Amniotic epithelial cell (primary cell): ENCODE measurements at places on chromosomes 7 and 10.

DNA sequence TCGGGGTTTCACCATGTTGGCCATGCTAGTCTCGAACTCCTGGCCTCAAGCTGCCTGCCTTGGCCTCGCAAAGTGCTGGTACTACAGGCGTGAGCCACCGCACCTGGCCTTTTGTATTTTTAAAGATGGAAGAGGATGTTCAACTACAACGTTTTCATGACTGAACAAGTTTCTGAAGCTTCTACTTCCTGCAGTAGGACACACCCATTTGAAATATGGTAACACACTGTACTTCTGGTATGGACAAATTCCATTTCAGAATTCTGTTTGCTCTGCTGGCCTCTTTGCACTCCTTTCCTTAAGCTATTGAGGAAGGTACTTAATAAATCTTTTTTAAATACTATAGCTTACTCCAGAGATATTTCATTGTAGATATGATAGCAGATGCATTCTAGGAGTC lies 10.9 kb upstream of the CDK1 start:
- no peak for DNase-seq

GRCh38 chr7:30144657-30145306 lies 10.0 kb downstream of the MTURN start:
- DNase-seq, result peak; percentile 31

- peak; percentile 29 for DNase-seq
Measured at GRCh38 chr10:88858491-88858890, 6.8 kb upstream of the ANKRD22 start.

DNA sequence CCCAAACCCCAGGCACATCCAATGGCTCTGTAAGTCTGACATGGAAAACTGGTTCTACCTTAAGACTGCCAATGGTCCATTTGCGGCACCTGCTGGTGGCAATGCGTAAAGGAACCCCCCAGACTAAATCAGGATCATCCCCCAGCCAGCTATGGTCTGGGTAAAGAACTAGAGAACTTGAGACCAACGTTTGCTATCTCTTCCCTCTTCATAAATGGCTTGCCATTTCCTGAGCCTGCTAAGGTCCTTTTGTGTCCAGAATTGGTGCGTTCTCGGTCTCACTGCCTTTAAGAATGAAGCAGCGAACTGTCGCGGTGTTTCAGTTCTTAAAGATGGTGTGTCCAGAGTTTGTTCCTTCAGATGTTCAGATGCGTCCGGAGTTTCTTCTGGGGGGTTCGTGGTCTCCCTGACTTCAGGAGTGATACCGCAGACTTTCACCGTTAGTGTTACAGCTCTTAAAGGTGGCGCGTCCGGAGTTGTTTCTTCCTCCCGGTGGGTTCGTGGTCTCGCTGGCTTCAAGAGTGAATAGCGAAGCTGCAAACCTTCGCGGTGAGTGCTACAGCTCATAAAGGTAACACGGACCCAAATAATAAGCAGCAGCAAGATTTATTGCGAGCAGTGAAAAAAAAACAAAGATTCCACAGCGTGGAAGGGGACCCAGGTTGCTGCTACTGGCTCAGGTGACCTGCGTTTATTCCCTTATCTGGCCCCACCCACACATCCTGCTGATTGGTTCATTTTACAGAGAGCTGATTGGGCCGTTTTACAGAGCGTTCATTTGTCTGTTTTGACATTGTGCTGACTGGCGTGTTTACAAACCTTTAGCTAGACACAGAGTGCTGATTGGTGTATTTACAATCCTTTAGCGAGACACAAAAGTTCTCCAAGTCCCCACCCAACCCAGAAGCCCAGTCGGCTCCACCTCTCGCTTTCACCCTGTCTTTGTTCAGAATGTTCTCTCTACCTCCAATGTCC lies 95.4 kb downstream of the ELMO1 start:
- DNase-seq, result no peak

GRCh38 chr7:15459018-15459615 lies 102.7 kb downstream of the AGMO start:
- DNase-seq, result no peak

- DNase-seq, result peak; percentile 87
Measured at GRCh38 chr10:35433851-35434426, 97.6 kb downstream of the CCNY start.

DNA sequence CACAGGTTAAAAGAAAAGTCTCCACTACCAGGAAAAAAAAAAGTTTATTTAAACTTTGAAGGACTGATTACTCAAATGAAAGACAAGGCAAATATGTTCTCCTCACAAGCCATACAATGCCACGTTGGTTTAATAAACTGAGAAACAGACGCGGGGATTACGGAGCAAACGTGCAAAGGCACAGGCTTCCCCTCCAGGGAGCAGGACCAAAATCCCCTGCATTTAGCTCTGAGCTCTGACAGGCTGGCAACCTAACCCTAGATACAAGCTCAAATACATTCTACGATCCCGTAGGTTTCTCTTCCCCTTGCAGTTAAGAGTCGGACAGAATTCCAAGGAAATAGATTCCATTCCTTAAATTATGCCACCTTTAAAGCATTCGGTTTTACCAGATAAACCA lies 7.7 kb upstream of the GRB10 start:
- peak; percentile 11 for DNase-seq

DNA sequence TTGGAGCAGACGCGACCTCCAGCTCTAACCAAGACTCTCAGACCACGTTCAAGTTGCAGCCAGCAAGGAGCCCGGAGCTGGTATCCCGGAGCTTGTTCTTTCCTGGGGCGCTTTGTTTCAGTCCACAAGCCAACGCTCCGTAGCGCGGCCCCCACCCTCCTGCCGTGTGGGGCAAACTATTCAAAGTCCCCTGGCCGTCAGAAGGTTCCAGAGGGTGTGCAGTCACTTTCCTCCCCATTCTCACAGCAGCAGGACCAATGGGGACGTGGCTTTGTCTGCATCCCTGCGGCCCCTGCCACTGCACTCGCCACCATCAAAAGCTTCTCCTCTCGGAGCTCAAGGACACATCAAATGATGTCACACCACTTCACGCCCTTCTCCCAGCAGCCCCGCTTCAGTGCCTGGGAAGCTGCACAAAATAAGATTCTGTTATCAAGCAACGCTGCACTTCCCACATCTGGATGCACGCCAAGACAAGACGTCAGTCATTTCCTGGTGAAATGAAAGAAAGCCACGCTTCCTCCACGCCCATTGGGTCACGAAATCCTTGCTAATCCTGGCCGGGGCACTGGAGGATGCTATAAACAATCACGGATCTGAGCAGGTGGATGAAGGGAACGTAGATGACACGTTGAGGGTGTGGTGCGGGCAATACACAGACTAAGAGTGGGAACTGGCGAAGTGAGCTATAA lies 348.2 kb downstream of the PTPRN2 start:
- no peak for DNase-seq

DNA sequence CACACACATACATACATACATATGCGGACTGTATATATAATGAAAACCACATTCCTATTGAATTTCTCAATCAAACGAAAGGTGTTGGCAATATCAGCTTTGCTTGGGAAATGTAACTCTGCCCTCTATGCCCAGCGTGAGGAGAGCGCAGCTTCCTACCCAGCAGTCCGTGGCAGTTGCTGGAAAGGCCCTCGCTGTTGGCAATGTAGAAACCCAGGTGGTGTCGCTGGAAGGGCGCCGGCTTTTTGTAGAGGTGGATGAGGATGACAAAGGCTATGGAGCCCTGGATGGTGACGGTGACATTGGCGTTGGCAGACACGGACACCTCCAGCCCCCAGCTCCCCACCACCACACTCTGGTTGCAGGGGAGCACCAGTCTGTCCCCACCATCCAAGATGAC lies 100.9 kb downstream of the ITIH5 start:
- no peak for DNase-seq

- no peak for DNase-seq
Measured at GRCh38 chr10:58570307-58570723, 57.6 kb downstream of the BICC1 start.

- no peak for DNase-seq
Measured at GRCh38 chr7:39637400-39637799, 14.0 kb downstream of the RALA start.

- DNase-seq, result no peak
Measured at GRCh38 chr10:25901199-25901598, 32.8 kb upstream of the MYO3A start.

DNA sequence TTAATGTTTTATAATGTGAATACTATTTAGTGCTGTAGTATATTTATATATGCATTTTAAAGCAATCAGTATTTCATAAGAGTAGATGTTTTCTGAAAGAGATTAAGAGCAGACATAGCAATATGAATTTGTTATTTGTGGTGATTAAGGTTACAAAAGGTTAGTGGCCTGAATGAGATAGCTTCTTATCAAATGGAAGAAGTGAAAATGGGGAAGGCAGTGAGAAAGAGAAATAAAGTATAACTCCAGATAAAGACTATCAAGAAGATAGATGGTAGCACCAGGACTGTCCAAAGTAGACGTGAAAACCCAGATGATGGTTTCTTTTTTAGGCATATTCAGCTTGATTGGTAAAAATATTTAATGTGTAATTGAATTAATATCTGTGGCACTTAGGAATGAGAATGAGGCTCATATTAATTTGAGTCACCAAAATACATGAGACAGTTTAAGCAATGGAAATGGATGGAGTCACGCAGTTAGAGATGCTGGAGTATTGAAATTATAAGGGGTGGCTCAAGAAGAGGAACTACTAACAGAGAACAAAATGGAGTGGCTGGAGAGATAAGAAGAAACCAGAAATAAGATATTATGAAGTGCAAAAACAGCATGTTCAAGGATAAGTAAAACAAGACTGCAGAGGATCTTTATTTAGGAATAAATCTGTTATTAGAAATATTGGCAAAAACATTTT lies 288.0 kb upstream of the SEMA3C start:
- DNase-seq, result no peak

- no peak for DNase-seq
Measured at GRCh38 chr7:104294291-104294690, 34.1 kb upstream of the LHFPL3 start.

- DNase-seq, result no peak
Measured at GRCh38 chr10:126207313-126207771, 180.9 kb downstream of the ADAM12 start.

GRCh38 chr10:50805981-50806622 lies 66.4 kb downstream of the ASAH2B start:
- DNase-seq, result no peak

GRCh38 chr7:135965602-135966001 lies 11.6 kb downstream of the MTPN start:
- DNase-seq, result no peak

DNA sequence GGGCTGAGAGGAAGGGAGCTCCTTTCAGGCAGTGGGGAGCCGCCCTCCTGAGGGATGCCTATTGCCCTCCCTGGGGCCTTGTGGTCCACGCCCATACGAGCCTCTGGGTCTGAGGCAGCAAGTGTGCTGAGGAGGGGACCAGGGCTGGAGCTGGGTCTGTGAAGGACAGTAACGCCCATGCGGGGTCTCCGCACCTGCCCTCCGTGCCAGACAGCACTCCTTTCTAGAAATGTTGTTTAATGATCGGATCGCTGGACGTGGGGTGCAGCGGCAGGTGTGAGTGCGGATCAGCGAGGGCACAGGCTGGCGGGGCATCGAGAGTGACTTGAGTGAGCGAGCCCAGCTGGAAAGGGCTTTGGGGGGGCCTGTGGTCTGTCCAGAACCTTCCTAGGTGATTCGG lies 70.1 kb downstream of the ELFN1 start:
- no peak for DNase-seq

DNA sequence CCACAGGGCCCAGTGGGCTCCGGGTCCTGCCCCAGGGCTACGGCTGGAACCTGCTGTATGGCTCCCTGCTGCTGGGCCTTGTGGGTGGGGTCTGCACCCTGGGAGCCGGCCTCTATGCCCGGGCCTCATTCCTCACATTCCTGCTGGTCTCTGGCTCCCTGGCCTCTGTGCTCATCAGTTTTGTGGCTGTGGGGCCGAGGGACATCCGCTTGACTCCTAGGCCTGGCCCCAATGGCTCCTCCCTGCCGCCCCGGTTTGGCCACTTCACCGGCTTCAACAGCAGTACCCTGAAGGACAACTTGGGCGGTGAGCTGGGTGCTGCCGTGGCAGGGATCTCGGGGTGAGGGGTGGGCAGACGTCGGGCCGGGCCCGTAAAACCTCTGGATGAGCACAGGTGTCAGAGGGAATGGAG lies 4.4 kb downstream of the SLC12A9 start:
- DNase-seq, result no peak

- DNase-seq, result no peak
Measured at GRCh38 chr7:143947111-143947510, 7.5 kb upstream of the OR2F1 start.

GRCh38 chr10:517872-518475 lies 171.5 kb downstream of the DIP2C start:
- no peak for DNase-seq

DNA sequence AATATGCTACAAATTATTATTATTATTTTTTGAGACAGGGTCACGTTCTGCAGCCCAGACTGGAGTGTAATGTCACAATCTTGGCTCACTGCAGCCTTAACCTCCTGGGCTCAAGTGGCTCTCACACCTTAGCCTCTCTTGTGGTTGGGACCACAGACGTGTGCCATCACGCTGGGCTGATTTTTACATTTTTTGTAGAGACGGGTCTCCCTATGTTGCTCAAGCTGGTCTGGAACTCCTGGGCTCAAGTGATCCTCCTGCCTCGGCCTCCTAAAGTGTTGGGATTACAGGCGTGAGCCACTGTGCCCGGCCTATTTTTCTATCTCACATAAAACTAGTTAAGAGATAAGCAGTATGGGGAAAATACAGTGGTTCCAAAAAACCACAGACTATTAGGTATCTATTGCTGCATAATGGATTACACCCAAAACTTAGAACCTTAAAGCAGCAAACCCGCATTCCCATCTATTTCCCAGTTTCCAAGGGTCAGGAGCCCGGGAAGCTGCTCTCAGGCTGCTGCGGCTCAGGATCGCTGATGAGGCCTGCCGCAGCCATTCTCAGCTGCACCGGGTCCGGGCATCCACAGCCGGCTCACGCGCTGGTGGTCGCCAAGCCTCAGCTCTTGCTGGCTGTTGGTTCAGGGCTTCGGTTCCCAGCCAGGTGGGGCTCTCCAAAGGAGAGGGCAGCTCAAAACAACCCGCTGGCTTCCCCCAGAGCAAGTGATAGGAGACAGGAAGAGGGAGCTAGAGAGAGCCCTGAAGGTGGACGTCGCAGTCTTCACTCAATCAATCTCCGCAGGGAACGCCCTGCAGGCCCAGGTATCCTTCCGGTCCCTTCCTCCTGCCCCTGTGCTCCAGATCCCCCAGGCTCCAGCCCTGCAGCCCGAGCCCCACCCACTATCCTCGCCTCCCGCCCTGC lies 128.2 kb downstream of the UBE2H start:
- peak; percentile 20 for DNase-seq
